ENCODE measurements at places on chromosomes 1 and 21.

DNA sequence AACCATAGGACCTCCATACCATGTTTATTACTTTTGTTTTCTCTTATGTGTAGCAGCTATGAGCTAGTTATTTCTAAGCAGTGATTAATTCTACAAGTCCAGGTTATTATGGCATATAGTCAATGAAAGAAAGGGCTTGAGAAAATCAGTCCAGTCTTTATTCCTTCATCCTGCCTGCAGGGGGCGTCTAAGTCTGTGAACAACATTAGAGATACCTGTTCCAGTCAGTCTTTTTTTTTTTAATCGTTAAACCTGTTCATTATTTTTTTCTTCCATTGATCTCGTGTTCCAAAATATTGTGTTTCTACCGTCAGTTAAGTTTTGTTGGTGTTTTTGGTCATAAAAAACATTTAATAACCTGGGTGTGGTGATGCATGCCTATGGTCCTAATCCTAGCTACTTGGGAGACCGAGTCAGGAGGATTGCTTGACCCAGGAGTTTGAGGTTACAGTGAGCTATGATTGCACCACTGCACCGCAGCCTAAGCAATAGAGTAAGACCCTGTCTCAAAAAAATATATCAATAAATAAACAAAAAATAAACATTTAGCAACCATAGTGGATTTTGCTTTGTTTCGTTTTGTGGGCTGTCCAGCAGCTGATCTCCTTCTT is 29.4 kb upstream of the CD2 start:
- DNase-seq = peak; percentile 57

DNA sequence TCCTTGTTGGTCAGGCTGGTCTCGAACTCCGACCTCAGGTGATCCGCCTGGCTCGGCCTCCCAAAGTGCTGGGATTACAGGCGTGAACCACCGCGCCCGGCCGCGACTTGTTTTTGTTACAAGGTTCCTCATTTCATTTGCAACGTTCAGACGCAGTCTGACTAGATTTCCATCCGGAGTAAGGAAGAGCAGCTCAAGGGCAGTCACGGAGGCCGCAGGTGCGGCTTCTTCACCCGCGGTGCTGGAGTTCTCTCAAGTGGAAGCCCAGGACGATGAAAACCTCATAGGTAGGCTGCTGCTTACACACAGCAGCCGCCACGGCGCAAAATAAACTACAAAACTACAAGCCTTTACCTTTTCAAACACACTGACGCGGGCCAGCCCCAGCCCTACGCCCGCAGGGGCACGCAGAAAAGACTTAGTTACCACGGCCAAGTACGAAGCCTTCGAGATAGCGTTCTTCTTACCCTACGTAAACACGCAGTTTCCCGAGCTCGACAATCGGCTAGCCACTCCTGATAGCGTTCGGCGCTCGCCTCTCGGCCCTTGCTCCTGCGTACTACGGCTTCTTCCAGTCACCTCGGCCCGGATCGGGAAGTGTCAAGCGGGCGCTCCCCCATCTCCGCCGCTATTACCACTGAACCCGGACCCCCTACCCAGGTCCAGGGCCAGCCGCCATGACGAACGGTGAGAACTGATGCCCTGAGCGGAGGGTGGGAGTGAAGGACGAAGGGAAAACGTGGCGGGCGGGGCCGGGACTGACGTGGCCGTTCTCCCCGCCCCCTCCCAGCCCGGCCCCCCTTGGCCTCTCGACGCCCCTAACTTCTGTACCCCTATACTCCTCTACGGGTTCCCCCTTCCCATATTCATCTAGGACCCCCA is at the start of gene TMEM167B:
Gene TMEM167B (plus strand): TSS at position 569 of the 882 bp plus-strand sequence. CDS start 109 bp downstream, at position 678.
- peak; percentile 81 for DNase-seq

- DNase-seq = no peak
Observed at GRCh38 chr21:27569091-27569490, 602.2 kb upstream of the ADAMTS5 start.

DNA sequence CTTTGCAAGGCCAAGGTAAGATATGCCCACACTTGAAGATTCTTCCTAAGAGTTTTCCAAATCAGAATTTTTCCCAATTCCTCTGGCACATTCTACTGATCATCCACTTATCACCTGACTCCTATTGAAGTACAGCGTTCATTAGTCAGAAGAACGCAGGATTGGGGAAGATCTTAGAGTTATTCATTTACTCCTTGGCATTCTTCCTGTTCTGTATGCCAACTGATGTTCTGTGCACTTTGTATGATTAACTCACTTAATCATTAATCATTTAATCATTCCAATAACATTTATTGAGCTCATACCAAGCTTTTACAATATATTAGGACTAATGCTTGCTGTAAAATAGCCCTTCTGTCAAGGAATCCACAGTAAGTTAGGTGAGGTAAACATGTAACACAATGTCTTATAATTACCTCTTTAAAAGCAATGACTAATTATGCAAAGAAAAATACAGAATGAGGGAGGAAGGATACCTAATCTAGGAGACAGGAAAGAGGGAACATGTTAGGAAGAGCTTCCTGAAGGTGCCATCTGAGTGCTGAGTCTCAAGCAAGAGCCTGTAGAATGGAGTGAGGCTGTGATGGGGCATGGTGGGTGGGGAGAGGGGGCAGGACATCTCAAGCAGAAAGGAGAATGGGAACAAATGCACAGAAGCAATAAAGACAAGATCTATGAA is 71.1 kb upstream of the DPT start:
- DNase-seq = no peak

- DNase-seq = no peak
Observed at GRCh38 chr1:25657883-25658760, 41.5 kb downstream of the MAN1C1 start.

DNA sequence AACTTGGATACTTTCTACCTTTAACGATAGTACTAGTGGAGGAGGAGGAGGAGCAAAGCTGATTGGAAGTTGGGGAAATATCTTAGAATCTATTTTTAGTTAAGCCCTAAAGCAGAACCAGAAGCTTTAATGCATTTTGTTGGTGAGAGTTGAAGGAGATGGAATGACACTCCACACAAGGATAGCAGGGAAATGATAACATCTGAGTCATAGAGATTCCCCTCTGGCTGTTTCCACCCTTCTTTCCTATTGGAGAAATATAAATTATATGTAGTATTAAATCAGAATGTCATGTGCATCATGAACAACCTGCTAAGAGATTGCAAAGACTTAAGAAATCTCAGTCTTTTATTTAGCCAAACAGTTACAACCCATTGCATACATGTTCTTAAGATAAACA is 1357.7 kb downstream of the NCAM2 start:
- DNase-seq = no peak

DNA sequence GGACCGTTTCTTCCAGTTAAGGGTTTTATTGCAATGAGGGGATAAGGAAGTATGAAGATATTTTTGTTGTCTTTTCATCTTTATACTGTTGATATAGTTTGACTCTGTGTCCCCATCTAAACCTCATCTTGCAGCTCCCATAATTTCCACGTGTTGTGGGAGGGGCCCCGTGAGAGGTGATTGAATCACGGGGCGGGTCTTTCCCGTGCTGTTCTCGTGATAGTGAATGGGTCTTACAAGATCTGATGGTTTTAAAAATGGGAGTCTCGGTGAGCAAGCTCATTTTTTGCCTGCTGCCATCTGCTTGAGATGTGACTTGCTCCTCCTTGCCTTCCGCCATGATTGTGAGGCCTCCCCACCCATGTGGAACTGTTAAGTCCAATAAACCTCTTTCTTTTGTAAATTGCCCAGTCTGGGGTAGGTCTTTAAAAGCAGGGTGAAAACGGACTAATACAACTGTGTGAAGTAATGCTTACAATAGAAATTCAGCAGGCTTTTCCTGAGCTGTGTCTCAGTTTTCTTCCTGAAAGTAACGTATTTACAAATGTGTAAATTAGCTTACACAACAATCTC is 377.3 kb downstream of the SIPA1L2 start:
- DNase-seq = no peak

GRCh38 chr1:248821641-248822040 is 4.1 kb downstream of the SH3BP5L start:
- no peak for DNase-seq

DNA sequence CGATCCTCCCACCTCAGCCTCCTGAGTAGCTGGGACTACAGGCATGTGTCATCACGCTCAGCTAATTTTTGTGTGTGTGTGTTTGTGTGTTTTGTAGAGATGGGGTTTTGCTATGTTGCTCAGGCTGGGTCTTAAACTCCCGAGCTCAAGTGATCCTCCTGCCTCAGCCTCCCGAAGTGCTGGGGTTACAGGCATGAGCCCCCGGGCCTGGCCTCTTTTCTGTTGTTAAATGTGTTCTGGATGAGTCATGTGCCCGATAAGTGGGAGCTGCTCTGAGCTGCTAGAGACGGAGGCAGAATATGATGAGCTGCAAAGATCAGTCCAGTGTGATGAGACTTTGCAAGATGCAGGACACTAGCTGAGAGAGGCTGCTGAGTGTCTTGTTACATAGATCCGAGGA is 75.5 kb downstream of the VPS13D start:
- no peak for DNase-seq

GRCh38 chr1:61079296-61079897 is 3.0 kb upstream of the NFIA start:
- no peak for DNase-seq

DNA sequence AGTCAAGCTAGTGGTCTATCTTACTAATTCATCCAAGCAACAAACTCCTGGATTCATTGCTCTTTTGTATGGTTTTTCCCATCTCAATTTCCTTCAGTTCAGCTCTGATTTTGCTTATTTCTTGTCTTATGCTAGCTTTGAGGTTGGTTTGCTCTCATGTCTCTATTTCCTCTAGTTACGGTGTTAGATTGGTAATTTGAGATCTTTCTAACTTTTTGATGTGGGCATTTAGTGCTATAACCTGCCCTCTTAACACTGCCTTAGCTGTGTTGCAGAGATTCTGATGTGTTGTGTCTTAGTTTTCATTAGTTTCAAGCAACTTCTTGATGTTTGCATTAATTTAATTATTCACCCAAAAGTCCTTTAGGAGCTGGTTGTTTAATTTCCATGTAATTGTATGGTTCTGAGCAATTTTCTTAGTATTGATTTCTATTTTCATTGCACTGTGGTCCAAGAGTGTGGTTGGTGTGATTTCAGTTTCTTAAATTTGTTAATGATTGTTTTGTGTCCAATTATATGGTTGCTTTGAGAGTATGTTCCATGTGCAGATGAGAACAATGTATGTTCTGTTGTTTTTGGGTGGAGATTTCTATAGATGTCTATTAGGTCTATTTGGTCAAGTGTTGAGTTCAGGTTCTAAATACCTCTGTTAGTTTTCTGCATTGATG is 154.6 kb downstream of the PLPPR5 start:
- DNase-seq = no peak

- DNase-seq = no peak
Observed at GRCh38 chr1:19877821-19878636, 4.2 kb upstream of the OTUD3 start.

DNA sequence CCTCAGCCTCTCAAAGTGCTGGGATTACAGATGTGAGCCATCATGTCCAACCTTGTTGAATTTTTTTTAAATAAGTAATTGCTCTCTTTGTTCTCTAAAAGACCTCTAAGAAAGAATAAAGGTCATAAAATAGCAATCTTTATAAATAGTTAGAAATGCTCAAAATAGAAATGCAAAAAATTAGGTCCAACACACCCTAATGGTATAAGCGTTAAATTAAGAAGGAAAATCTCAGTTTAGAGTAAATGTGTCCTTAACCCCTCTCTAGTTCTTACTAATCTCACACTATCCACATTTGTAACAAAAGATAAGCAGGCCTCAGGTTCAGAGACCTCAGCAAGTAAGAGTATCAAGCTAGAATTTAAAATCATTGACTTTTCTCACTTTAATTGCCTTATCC is 38.3 kb upstream of the GLIS1 start:
- no peak for DNase-seq

GRCh38 chr1:3590139-3590763 is 21.1 kb downstream of the MEGF6 start:
- DNase-seq = no peak

Data from stimulated activated CD8-positive, alpha-beta memory T cell treated with anti-CD3 and anti-CD28 coated beads, Interleukin-7, amount 100 ng/mL, for 4 hours (primary cell).